H4 (cell line): ENCODE measurements at places on chromosomes 6 and 20.
A peak's percentile ranks its signal among the peaks of the same experiment; 100 is the strongest.

- DNase-seq, result no peak
Observed at GRCh38 chr6:166949528-166950442, 6.6 kb downstream of the RNASET2 start.

- DNase-seq, result no peak
Observed at GRCh38 chr6:30480536-30481156, 8.7 kb upstream of the HLA-E start.

DNA sequence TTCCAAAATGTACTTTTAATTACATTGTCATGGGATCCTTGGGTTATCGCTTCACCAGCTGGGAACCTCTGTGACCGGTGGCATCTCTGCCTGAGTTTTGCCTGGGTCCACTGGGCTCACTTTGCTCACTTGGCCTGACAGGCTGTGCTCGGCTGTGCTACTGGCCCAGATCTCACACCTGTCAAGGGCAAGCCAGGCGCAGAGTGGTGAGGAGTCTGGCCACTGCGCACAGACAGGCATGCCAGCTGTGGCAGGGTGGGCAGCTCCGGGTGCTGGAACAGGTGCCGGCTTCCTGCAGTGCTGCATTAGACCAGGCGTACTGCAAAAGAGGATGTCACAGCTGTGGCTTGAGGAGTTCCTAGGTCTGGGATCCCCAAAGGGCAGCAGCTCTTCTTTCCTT, 489.8 kb downstream of the TENT5A start:
- no peak for DNase-seq

GRCh38 chr6:57089265-57089664, 723 bp upstream of the ZNF451 start:
- no peak for DNase-seq

GRCh38 chr6:56741472-56741871, 98.8 kb upstream of the DST start:
- DNase-seq, result no peak

DNA sequence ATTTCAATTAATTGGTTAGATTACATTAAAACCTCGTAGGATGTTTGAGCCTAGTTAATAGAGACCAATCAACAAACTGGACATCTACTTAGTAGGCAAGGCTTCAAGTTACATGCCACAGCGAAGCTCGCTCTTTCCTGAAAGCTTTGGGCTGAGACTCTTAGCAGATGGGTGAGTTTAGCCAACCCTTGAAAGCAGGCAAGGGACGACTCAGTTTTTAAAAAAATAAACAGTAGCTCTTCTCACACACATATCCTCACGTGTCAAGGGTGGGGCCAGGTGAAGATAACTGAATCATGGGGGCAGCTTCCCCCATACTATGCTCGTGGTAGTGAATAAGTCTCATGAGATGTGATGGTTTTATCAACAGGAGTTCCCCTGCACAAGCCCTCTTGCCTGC, 775 bp downstream of the MTFR2 start:
- DNase-seq, result no peak

DNA sequence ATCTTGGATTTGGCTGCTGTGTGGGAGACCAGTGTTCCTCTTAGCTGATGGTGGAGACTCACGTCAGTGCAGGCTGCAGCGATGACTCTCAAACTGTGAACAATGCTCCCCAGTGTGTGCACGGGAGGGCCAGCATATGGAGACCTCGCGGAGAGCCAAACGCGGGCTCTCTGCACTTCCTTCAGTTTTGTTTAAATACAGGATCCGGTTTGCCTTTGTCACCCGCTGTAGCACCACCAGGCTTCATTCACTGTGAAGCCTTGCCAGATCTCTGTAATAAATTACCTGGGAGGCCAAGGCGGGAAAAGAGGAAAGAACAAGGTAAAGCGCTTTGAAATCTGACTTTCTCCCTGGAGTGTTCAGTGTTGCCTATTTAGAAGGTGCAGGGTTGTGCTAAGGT, 30.7 kb upstream of the TMEM14A start:
- no peak for DNase-seq

DNA sequence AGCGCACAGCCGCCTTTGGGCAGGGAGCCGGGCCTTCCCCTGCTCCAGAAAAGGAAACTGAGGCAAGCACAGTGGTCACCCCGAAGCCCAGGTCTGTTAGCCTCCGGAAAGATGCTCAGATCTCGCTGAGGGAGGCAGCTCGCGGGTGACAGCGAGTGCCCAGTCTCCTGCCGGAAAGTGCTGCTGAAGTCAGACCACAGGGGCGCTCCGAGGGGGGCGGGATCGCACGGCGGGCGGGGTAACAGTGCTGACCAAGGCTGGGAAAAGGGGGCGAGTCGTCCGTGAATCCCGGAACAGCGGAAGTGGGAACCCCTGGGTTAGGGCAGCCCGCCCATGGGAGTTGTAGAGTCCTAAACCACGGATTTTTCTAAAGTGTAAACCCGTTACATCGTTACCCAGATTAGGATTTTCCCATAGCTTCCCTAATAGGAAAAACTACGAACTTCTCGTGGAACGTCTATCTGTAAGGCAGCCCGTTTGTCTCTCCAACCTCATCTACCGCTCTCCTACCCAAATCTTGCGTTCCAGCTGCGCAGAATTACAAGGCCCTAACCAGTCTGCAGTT, 504 bp downstream of the VPS16 start:
- DNase-seq, result peak; percentile 31

DNA sequence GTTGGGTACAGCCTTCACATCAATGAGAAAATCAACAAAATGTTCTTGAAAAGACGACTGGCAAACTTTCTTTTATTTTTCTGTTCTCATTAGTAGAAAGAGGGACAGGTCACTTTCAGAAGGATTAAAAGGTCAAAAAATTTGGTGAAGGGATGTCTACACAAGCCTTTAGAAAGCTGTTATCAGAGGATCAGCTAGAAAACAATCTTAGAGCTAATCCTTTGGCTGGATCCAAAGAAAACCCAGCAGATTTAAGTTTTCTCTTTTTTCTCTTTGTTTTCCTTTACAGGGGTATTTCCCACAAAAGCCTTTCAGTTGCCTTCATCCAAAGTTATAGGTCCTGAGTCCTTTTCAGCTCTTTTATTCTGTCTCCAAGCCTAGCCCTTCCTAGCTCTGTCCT, 57.3 kb upstream of the EDN1 start:
- no peak for DNase-seq

GRCh38 chr6:43826730-43827129, 56.7 kb downstream of the VEGFA start:
- no peak for DNase-seq

DNA sequence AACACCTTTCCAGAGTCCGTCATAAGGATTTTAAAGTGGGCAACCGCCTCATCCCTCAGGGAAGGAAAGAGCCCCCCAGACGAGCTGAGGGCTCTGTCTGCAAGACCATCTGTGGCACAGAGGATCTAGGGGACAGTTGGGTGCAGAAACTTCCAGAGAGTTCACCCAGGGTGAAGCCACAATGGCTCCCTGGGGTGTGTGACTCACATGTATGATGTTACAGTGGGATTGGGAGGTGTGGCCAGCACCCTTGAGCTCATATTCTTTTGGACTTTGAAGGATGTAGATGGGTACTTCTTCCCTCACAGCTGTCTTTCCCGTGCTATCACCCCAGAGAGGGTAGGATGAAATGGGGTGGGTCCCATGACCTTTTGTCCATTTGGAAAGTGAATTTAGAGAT, 95.5 kb downstream of the NCR2 start:
- DNase-seq, result peak; percentile 72

DNA sequence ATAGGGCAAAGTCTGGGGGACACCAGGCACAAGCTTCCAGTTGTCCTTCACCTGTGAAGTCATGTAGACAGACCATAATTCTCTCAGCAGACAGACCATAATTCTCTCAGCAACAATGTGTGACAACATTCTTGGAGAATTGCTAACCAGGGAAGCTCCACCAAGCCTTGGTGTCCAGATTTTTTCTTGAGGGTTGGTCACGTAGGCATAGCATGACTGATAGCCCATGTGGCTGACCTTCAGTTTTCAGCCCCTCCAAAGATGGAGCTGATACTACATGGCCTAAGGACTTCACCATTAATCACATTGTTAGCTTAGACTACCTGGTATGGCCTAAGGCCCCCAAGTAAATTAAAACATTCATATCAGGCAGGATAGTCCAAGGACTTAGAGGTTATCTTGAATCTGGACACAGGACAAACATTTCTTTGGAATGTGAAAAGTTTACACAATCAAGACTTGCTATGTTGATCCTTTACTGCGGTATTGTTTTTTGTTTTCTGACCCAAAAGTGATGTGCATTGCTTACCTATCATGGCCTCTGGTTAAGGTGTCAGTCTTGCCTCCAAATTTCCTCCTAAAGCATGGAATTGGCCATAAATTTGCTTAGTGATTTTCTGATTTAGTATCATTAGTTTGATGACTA, 76.9 kb downstream of the CEP57L1 start:
- DNase-seq, result no peak

DNA sequence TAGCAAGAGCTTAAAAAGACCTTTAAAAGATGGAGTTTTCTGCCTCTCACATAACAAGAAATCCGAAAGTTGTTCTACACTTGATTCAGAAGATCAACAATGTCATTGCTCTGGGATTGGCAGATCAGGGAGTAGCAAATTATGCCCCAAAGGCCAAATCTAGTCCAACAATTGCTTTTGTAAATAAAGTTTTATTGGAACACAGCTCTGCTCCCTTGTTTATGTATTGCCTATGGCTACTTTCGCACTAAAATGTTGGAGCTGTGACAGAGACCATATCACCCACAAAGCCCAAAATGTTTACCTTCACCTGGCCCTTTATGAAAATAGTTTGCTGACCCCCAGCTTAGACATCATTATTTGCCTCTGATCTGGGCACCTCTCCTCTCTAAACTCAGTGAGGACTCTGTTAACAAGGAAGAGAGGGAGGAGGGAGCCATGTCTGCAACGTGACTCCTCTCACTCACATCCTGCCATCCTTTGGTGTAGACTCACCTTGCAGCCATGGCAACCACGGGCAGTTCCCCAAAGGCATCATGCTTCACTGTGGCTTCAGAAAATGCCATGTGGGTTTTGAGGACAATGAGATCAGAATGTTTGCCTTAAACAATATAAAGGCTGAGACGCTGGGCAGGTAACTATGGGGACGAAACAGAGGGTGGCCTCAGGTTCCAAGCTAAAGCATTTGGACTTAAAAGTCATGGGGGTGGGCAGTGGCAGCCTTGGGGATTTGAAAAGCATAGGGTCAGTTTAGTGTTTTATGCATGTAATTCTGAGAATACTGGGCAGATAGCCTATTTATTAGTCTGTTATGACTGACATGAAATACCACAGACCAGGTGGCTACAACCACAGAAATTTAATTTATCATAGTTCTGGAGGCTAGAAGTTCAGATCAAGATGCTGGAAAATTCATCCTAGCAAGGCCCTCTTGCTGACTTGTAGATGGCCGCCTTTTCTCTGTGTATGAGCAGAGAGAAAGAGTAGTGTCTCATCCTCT, 149.7 kb upstream of the TNFAIP3 start:
- peak; percentile 33 for DNase-seq

GRCh38 chr6:141313986-141314385, 818.7 kb upstream of the GJE1 start:
- no peak for DNase-seq

- DNase-seq, result peak; percentile 40
Observed at GRCh38 chr20:47453167-47453782, 48.4 kb upstream of the NCOA3 start.

- DNase-seq, result no peak
Observed at GRCh38 chr6:145119081-145119480, 616.2 kb downstream of the EPM2A start.

DNA sequence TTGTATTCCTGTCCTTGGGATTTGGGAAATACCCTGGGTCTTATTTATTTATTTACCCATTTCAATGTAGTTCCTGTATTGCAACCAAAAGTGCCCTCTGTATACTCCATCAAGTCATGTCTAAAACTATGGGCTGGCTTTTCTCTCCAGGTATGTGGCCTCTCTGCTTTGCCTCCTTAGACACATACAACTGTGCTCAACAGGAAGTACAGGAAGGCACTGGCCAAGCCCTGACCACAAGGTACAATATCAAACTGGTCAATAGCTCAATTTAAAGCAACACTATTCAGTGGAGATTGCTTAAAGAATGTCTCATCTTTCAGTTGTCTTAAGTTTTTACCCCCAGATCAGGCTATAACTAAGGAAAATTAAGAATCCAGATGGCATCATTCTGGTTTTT, 42.3 kb upstream of the SLC24A3 start:
- DNase-seq, result no peak

- no peak for DNase-seq
Observed at GRCh38 chr20:32179515-32179914, 28.0 kb downstream of the PLAGL2 start.

DNA sequence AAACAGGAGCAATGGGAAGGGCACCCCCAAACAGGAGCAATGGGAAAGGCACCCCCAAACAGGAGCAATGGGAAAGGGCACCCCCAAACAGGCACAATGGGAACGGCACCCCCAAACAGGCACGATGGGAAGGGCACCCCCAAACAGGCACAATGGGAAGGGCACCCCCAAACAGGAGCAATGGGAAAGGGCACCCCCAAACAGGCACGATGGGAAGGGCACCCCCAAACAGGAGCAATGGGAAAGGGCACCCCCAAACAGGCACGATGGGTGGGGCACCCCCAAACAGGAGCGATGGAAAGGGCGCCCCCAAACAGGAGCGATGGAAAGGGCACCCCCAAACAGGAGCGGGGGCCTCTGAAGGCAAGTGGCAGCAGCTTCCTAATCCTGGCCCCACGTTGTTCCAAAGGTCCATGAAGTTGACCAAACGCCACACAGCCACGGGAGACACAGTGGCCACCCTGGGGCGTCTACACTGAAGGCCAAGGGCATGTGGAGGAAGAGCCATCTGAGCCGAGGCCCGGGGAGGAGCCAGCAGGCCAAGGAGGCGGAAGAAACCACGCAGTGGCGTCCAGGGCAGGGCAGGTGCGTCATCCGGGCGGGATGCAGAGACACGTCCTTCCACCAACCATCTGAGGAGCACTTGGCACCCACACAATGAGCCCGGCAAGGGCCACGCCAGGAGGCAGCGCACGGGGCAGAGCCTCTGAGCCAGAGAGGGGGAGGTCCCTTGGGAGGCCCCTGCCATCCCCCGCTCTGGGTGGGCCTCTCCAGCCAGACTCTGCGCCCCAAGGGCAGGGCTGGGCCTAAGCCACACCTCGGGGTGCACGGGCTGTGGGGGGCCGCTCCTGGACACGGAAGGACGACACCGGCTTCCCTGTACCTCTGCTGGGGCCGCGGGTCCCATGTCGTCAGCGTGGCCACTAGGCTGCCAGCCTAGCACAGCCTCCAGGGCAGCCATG, 21.5 kb upstream of the NTSR1 start:
- DNase-seq, result no peak

DNA sequence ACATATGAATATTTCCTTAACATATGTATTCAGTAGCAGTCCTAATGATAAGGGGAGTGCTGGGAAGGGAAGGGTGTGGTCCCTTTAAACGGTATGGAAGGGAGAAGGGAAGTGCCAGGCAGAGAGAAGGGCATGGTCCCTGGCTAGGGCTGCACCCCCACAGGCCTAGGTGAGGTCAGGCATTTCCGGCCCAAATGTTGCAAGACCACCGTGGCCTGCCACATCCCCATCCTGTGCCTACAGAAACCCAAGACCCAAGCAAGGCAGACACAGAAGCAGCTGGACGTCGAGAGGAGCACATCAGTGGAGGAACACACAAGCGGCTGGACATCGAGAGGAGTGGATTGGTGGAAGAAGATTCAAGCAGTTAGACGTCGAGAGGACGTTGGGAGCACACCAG, 5.9 kb downstream of the RRAGD start:
- DNase-seq, result no peak

GRCh38 chr6:104771258-104771832, 88.4 kb downstream of the HACE1 start:
- no peak for DNase-seq

- no peak for DNase-seq
Observed at GRCh38 chr6:14364370-14364769, 246.8 kb downstream of the CD83 start.
